ENCODE measurements at places on chromosomes 16 and 17. TPM values are rescaled to one million over a fixed set of nuclear protein-coding genes. Genes with fewer than 3 reads are reported as not detected.

GRCh38 chr17:38333635-38334295 lies 10.0 kb downstream of the GPR179 start:
- DNase-seq: no peak

DNA sequence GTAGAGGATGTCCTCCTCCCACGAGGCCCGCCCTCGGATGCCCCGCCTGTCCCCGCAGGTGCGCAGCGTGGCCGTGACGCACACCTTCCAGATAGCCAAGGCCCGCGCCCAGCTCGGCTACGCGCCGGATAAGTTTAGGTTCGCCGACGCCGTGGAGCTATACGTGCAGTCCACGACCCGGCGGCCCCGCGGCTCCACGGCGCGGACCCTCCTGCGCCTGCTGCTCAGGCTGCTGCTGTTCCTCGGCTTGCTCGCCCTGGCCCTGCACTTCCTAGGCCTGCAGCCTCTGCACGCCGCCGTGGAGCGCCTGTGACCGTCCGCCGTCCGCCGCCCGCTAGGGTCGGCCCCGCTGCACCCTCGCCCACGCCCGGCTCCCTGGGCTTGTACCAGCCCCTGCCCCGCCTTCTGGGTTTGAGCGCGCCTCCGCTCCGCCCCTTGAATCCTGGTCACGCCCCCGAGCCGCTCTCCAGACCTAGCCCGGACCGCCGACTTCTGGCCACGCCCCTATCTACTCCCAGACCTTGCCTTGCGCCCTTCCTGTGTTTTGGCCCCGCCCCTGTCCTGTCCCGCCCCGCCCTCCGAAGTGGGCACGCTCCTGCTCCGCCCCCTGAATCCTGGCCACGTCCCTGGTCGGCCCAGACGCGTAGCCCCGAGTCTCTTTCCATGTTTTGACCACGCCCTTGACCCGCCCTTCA lies 15.8 kb upstream of the EEF2K start:
- peak; percentile 91 for DNase-seq

GRCh38 chr17:2794111-2794803 lies 2.0 kb upstream of the RAP1GAP2 start:
- no peak for DNase-seq

Gene CCL13
- not detected for total RNA-seq

Gene CTNS
- total RNA-seq: 7.4 TPM
